ENCODE measurements at places on chromosomes 2 and 18.

DNA sequence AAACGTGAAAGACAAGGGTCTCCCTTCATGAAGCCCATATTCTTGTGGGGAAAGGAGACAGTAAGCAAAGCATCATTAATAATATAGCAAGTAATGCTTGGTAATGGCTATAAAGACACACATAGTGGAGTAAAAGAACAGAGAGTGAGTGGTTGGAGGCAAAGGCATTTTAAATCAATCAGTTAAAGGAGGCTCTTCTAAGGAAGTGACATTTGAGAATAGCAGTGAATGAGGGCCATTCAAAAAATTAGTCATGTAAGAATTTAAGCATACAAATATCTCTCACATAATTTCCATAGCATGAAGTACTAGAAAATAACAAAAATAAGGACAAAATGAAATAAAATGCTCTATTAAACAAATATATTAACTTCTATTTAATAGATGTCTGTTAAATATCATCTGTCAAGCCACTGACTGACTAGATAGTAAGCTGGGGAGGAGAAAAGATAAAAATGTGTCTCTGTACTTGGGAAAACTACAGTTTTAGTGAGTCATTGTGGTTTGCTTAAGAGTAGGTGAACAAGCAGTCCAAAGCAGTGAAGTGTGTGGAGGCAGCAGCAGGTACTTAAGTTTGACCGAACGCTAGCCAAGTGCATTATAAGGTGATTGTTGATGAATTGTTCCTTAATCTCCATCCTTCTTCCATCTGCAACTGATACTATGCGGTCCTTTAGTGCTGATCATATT lies 160.1 kb downstream of the PARD3B start:
- peak; percentile 7 for DNase-seq

DNA sequence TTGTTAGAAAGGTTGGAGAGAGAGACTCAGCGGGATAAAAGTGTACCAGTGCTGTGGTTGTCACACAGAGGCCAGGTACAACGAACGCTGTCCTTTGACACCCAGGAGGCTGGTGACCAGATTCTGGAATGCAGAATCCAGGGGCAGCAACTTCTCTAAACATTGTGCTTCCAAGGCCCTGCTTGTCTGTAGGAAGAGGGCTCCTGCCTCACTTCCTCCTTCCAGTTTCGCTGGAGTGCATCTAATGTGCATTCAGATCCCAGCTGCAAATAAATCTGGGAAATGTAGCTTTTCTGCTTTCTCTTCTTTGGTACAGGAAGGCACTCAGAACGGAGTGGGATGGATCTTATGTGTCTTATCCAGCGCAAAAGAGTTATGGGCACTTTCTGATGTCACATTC lies 171.8 kb upstream of the ATP5MC3 start:
- no peak for DNase-seq

- no peak for DNase-seq
Measured at GRCh38 chr2:120036145-120036544, 23.3 kb downstream of the EPB41L5 start.

GRCh38 chr2:56812432-56812831 lies 628.6 kb downstream of the CCDC85A start:
- DNase-seq, result no peak
